ENCODE measurements at places on chromosomes 4 and X.

DNA sequence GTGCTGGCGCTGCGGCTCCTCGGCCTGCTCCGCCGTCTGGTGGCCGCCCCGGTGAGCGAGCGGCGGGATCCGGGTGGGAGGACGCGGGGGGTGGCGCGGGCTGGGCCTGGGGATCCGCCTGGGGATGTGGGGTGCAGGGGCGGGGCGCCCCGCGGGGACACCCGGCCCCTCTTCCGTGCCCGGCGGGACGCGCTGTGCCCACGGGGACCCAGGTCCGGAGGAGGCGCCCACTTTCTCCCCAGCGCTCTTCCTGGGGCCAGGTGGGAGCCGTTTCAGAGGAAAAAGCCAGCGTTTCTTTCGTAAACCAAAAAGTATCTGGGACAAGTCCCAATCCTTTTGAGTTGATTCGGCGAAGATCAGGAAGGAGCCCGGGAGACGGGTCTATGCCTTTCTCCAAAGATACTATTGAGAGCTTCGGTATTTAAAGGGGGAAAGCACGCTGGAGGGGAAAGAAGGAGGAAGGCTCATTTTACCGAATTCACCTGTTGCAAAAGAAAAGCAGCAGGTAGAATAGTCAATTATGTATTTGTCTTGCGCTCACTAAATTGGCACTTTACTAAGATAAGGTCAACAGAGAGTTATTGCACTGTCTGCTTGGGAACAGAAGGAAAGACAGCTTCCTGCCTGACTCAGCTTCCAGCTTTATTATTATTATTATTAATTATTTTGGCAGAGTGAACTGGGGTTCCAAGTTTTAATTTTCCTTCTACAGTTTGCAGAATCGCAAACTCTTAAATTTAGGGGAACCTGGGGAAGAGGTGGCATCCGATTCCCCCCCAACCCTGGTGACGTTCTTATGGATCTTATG, 81.5 kb upstream of the CD99 start:
- DNase-seq: no peak

GRCh38 chrX:1700757-1701156, 85.9 kb downstream of the ASMT start:
- no peak for DNase-seq

DNA sequence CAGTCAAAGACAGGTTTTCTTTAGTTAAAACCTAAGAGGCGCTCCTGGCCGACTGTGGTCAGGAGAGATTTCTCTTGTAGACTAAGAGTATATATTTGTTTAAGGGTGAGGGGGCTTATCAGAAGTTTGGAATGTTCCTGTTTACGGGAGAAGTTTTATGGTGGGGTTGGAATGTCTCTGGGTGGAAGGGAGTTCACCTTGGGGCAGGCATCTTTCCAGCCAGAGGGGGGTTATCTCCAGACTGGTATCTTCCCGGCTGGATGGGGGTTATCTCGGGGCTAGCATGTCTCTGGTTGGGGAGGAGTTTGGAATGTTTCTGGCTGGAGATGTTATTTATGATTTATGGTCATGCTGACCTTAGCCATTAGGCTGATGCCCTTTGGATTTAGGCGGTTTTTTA, 116.0 kb downstream of the COX7B2 start:
- DNase-seq: no peak

GRCh38 chr4:117796677-117797076, 237.6 kb upstream of the NDST3 start:
- no peak for DNase-seq

DNA sequence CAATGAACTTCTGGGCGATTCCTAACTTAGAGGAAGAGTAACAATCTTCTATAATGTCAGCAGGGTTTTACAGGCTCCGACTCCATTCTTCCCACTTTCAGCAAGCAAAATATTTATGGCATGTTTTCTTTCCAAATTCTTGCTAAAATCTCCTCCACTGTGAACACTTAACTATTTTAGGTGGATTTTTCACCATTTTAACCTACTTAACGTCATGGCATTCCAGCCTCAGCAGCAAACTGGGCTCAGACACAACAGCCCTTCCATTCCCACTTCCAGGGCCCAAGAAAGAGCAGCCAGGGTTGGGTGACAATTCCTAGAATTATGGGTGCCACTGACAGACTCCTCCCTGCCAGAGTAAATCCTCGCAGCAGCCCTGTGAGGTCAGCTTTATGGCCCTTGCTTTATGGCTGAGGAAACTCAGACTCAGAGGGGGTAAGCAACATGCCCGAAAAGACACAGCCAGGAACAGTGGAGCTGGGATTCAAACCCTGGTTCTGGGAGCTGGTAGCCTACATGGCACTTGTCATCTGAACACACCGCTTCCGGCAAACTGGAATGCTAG, 112.8 kb upstream of the MAP3K15 start:
- DNase-seq: no peak

DNA sequence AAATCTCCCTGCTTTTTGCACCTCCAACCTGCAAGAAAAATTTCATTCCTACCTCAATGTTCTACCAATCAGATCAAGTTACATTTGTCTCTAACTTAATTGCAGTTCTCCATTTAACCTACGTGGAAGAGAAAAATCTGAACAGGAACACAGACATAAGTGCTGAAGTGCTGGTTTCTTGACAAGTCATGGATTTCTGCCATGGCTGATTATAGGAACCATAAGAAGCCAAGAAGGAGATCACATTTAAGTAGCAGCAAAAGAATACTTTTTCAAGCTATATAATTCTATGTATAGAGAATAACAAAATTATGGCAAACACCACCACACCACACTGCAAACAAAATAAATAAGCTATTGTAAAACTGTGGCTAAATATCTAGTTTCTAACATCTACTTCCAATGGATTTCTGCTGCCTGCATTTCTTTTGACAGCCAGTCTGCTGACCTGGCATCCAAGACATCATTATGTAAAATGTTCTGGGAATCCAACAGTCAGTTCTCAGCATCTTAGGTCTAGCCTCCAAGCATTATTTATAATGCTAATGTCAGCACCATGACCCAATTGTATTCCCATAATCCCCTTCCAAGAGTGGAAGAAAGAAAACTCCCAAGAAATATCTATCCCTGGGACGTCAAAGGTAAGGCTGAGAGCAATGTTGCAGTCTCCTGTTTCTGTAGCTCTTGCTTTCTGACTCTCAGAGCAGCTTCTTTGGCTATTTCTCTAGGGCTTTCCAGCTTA, 50.8 kb upstream of the GAB1 start:
- no peak for DNase-seq

DNA sequence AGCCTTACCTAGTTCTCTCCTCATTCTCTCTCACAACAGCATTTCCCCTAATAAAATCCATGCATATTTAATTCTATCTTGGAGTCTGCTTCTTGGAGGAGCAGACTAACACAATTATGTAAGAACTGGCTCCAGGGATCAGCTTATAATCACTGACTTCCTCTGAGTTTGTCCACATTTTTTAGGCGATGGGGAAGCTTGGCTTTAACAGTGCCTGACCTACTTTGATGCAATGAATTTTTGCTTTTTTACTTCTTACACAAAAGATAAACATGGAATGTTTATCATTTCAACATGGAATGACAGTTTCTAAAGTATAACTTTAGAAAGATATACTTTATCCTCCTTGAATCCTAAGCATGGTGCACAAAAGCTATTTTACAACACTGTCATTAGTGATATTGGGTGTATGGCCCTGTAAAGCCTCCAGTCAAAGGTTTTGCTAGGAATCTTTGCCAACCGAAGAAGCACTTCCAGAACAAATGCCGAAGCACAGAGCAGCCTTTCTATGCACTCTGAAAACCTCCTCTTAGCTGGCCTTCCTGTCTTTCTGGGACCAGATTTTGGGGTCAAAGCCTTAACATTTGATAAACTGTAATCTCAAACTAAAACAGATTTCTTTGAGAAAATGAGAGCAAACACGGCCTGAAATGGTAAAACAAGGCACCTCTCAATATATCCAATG, 736 bp downstream of the BDH2 start:
- DNase-seq: no peak

- DNase-seq: no peak
Measured at GRCh38 chr4:112523008-112523721, 7.2 kb upstream of the NEUROG2 start.

DNA sequence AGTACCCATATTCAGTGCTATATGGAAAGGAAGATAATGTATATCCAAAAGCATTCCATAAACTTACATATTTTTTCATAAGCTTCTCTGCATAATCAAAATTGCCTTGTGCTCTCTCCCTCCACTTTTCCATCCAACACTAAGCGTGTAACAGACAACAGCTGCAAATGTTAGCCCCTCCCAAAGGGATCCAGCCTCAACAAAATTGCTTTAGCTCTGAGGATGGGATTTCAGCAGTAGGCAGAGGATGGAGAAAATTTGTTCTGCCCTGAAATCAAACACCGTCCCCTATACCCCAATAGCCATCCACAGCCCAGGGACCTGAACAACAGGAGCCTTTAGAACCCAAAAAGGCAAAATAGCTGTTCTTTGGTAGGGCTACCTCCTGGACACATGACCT, 28.8 kb upstream of the FGF13 start:
- DNase-seq: no peak

DNA sequence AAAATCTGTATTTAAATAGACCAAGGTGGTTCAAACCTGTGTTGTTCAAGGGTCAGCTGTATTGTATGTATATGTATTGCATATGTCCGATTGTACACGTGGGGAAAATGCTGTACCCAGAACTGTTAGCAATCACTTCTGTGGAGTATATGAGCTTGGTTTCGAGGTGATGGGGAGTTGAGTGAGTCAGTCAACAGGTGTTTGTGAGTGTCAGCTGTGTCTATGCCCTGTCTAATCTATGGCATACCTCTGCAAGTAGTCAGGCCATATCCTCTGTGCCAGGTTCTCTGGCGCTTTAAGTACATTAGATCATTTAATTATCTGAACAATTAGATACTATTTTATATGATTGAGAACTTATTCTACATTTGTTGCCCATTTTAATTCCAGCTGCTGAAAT, 7.4 kb downstream of the ZRSR2 start:
- DNase-seq: no peak

GRCh38 chrX:119455264-119455663, 13.0 kb upstream of the SLC25A5 start:
- DNase-seq: no peak

- DNase-seq: no peak
Measured at GRCh38 chr4:15659768-15660570, 4.8 kb upstream of the FBXL5 start.

GRCh38 chr4:102736636-102737549, 23.9 kb downstream of the MANBA start:
- DNase-seq: no peak

GRCh38 chrX:24392709-24393108, 32.3 kb downstream of the SUPT20HL1 start:
- no peak for DNase-seq

DNA sequence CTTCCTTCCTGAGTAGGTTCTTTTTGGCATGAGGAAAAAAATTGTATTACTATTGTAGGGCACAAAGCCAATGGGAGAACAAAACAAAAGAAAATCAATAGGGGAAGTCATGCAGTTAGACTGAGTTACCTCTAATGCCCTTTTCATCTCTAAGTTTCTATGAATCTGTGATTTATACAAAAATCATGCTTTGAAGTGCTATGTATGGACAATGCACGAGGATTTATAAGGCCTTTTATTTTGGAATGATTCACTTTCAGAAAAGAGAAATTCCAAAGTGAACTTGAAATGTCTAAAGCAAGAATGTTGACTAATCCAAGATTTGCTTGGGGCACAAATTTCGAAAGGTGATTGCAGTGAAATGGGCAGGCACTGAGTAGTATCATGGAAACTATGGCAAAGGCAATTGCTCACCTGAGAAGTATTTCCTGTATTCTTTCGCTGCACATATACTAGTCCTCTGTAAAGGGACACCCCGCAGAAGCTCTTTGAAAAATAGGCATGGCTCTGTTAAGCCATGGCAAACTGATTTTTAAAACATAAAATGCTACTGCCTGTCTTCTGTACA, 52.8 kb downstream of the ADGRG4 start:
- no peak for DNase-seq

DNA sequence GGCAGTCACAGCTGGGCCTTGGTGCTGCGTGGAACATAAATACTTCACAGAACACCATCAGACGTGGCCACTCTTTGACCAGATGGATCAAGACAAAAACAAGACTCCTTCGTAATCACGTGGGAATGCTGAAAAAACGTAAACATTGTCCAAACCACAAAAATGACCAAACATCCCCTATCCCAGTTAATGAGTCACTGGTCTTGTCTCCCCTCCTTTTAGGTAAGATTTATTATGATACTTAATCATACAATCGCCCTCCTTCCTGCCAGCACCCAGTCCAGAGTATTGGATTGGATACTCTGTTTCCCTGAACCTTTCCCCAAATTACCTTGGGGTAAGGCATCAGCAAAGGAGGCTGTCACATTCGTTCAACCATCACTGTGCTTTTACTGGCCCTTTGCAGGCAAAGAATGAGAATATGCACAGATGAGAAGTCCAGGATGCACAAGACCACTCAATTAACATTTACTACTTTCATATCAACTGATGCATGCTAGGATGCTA, 601 bp upstream of the TCEANC start:
- DNase-seq: no peak

GRCh38 chrX:114985967-114986592, 31.3 kb downstream of the IL13RA2 start:
- DNase-seq: no peak

- no peak for DNase-seq
Measured at GRCh38 chr4:145734031-145734430, 54.1 kb downstream of the C4orf51 start.

DNA sequence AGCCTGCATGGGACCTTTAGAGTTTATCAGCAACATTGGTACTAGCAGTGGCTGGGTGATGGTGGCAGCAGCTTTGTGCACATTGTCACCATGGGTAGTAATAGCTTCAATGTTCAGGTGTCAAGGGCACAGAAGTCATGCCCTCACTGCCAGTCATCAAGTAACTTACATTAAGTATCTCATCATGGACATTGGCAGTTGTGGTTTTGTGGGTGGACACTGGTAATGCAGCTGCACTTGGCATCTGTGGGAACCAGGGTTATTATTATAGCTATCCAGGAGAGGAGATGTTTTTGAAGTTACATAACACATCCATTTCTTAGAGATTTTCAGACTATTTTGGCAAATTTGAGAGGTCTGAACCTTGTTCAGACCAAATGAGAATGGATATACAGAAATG, 243.2 kb upstream of the NOCT start:
- DNase-seq: no peak

- no peak for DNase-seq
Measured at GRCh38 chrX:150954951-150955350, 28.2 kb upstream of the HMGB3 start.

- no peak for DNase-seq
Measured at GRCh38 chr4:80507507-80507906, 172.0 kb downstream of the CFAP299 start.
